Activated naive CD4-positive, alpha-beta T cell treated with anti-CD3 and anti-CD28 coated beads, Interleukin-2, amount 50 U/mL, for 16 hours (primary cell): ENCODE measurements at places on chromosomes 5 and 9.

- no peak for DNase-seq
These were observed 3.3 kb downstream of the HOMER1 start for GRCh38 chr5:79510638-79511037.

DNA sequence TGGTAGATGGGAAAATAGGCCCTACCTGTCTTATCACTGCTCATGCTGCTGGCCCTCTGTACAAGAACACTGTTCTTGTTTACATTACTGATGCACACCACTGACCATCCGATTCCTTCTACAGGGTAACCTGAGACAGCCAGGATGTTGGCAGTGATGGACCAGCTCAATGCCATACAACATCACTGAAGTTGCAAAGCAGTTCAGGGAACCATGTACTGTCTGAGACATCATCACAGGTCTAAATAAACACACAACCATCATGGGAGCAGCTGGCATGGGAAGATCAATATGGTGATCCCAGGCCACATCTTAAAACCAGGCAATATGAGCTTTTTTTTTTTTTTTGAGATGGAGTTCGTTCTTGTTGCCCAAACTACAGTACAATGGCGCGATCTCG is 59.0 kb downstream of the IARS1 start:
- DNase-seq: no peak

- DNase-seq: no peak
These were observed 491.0 kb upstream of the CLINT1 start for GRCh38 chr5:158349987-158350386.

DNA sequence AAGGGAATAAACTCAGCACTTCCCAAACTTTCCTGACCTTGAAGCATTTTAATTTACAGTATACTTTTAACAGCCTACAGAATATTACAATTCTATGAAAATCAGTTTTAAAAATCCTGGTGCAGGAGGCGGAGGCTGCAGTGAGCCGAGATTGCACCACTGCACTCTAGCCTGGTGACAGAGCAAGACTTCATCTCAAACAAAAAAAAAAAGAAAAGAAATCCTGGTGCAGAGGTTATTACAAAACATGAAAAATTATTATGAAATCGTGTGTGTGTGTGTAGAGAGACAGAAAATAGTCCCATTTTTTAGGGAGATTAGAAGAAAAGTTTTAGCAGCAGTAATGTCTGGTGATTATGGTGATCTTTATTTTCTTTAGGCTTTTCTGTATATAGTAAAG is 26.9 kb downstream of the GOLPH3 start:
- DNase-seq: no peak

GRCh38 chr5:145960848-145961600 is 24.6 kb downstream of the SH3RF2 start:
- DNase-seq: no peak

GRCh38 chr5:40796487-40796889 is 1.7 kb downstream of the PRKAA1 start:
- DNase-seq: no peak

DNA sequence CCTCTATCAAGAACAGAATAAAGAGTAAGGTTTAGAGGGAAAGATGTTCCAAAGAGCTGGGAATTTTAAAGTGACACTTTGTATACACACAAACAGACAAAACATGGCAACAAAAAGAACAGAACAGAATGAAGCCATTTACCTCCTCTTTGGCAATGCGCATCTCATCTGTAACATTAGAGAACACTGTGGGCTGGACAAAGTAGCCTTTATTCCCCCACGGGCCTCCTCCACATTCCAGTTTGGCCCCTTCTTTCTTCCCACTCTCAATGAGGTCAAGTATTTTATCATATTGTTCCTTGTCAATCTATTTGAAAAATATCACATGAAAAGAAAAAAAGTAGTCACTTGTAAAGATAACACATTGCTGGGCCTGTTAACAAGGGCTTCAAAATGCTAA is 41.0 kb downstream of the ALDH1A1 start:
- DNase-seq: no peak

DNA sequence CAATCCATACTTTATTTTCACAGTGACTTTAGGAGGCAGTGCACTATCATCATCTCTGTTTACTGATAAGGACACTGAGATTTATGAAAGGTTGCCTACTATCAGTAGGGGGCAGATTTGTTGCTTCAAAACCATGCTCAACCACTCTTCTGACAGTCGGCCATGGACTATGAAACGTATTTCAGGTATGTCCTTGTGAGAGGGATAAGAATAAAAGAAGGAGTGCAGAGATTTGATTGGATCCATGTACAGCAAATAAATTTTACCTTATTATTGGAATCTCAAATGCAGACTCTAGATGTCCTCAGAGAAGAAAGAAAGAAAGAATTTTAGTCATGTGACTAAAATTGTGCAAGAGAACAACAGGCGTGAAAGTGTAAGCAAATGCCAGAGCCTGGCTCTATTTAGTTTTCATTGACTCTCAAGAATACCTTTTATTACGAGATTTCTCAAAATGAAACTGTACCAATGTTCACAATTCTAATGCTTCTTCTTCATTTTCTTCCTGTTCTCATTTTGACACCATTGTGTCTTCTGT is 296.6 kb upstream of the RASA1 start:
- DNase-seq: no peak

GRCh38 chr5:65247594-65247993 is 234.1 kb downstream of the ADAMTS6 start:
- DNase-seq: no peak

GRCh38 chr5:62594364-62594984 is 15.9 kb downstream of the LRRC70 start:
- DNase-seq: no peak

DNA sequence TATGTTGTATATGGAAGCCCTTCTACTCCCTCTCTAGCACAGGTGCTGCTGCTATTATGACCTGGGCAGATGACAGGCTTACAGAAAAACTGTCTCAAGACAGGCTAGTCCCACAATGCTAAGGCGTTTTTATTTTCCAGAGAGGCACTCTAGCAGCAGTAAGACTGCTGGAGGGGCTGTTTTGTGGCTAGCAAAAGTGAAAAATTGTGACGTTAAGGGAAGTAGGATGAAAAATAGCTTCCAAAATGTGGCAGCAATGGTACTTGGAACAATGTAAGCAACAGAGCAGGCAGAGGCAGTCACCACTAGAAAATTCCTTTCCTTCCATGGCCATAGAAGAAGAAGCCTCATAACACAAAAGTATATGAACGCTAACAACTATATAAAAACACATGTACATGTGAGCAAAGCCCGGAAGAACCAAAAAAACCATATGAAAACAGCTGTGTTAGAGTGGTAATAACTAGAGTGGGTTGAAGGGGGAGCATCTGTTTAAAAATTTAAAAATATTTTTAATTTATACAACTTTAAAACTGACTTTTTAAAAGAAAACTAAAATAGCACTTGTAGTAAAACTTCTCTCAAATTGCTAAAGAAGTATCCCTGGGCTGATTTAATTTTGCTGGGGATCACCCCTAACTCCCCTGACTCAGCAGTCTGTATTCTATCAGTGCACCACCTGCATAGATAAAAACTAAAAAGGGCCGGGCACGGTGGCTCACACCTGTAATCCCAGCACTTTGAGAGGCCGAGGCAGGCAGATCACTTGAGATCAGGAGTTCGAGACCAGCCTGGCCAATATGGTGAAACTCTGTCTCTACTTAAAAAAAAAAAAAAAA is 30.6 kb downstream of the CLINT1 start:
- DNase-seq: no peak

DNA sequence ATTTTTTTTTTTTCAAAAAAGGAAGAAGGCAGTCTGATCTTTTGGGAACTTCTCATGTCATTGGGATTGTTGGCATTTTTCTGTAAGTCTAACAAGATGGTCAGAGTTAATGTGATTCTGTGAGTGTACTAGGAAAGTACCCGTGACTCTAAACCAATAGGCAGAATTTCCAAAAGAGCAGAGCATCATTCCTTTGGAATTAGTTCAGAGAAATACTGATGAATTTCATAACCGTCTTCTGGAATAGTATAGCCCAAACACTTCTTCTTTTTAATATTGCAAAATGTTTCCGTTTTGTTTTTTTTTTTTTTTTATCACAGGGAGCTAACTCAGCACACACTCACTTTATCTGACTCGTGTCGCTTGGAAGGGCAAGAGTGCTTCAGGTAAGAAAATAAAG is 407.4 kb downstream of the DTWD2 start:
- DNase-seq: no peak

GRCh38 chr5:84259283-84260045 is 125.2 kb downstream of the EDIL3 start:
- no peak for DNase-seq

DNA sequence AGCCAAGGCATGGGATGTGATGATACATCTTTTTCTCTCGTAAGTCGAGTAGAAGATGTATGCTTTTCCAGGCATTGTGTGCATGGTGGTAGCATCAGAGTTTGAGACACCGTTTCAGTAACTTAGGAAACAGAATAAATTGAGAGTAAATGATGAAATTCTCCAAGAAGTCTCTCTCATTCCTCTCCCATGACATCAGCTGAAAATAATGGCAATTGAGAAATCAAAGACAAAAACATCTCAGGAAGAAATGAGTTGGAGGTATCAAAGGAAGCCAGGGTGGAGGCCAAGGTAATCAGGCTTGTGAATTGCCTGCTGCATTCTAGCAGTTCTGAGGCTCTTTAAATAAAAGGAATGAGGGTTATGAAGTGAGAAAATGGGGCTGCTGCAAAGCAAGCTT is 53.9 kb downstream of the SGCD start:
- no peak for DNase-seq

- DNase-seq: no peak
These were observed 4.1 kb downstream of the PLPP1 start for GRCh38 chr5:55530669-55531068.

- peak; percentile 83 for DNase-seq
These were observed 42.8 kb downstream of the SNX30 start for GRCh38 chr9:112793213-112793810.

GRCh38 chr9:137243626-137244485 is 2.8 kb downstream of the TUBB4B start:
- DNase-seq: no peak

DNA sequence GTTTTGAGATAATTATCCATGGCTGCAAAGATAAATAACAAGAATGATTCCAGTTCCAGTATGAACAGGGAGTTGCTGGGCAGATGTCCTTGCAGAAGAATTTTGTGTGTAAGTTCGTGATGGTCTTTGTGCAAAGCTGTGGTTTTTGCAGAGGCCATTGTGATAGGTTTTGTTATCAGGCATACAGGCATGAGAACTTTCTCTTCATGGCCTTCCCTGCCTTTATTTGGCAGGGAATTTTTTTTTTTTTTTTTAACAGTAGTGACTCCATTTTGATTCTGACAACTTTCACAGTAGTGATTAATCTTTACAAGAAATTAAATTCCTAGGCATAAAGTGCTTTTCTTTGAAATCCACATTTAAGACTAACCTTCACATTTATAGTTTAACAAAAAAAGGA is 1999.5 kb upstream of the CDH6 start:
- no peak for DNase-seq

- DNase-seq: no peak
These were observed 253.3 kb downstream of the EDIL3 start for GRCh38 chr5:84131372-84131771.

- no peak for DNase-seq
These were observed 34.1 kb downstream of the BNIP1 start for GRCh38 chr5:173178369-173178910.

- no peak for DNase-seq
These were observed 101.6 kb downstream of the CDH12 start for GRCh38 chr5:22751536-22751935.

DNA sequence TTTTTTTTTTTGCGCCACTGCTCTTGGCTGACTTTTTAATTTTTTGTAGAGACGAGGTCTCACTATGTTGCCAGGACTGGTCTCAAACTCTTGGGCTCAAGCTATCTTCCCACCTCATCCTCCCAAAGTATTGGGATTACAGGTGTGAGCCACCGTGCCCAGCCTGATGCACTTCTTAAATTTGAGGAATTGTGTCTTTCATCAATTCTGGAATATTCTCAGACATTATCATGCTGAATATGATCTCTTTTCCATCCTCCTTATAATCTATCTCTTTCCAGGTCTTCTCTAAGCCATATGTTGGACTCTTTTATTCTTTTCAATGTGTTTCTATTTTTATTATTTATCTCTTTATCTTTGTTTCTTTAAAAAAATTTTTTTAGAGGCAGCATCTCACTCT is 196.2 kb upstream of the IER5L start:
- DNase-seq: no peak

DNA sequence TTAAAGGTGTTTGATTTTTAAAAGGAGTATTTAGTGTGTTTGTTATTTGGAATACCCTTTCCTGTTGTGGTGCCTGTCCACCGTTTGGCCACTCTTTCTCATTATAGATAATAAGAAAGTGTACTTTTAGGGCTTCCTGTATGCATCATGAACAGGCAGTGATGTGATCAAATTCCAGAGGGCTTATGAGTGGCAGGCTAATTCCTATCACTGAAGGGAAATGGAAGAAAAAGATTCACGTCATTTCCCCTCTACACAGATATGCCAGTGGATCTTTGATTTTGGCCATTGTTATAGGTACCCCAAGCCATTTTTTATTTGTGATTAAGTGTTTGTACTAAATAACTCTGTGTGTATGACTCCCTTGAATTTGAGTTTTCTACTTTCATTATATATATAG is 37.1 kb downstream of the RPS6 start:
- DNase-seq: no peak

- DNase-seq: no peak
These were observed 100.4 kb downstream of the KLHL3 start for GRCh38 chr5:137635521-137635921.

DNA sequence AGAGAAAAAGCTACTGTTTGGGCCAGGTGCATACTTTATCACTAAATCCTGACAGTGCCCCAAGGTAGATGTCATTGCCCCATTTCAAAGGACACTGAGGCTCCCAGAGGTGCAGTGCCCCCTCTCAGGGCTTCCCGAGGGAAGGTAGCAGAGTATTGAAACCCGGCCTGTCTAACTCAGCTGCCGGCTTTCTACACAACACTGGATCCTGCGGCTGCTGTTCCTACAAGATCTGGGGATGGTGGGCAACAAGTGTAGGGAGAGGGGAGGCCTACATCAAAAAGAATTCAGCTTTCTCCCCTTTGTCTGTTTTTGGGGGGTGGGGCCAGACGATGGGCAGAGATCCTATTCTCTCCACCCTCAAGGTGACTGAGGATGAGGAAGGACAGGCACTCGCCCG is 200.8 kb downstream of the DAB2IP start:
- DNase-seq: no peak

DNA sequence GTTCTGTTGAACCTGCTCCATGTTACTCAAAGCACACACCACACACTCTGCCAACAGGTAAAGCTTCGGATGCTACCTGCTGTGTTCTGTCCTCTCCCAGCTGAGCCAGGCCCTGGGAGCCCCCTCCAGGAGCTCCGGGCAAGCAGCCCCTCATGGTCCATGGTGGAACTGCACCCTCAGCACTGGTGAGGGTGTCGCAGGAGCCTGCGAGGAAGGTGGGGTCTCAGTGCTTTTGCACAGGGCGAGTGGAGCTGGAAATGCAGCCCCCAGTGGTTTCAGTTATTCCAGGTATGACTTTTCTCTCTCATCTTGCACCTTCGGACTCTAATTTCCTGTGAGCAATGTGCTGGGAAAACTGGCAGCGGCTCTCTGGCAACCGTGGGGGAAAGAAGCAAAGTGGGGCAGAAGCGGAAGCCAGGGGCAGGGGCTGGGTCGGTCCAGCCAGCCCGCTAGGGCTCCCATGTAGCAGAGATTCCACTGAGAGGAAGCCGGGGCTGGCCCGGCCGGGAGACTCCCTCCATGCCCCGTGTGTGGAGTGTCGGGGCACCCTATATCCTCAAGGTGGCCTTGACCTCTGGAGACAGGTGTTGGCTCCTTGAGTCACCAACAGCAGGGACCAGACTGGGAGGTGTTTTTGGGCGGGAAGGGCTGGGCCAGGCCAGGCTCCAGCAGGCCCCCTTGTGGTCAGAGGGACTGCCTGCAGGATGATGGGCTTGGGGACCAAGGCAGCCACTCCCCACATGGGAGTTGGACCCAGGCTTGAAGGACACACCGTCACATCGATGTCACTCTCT is 75.6 kb upstream of the PRSS3 start:
- peak; percentile 35 for DNase-seq
